Activated naive CD8-positive, alpha-beta T cell treated with anti-CD3 and anti-CD28 coated beads, Interleukin-2, amount 10 ng/mL, durations not matched to agents 7 days and 5 days (primary cell): ENCODE measurements at places on chromosomes 11 and 22. TPM values are rescaled to one million over a fixed set of nuclear protein-coding genes. Genes with fewer than 3 reads are reported as not detected.

DNA sequence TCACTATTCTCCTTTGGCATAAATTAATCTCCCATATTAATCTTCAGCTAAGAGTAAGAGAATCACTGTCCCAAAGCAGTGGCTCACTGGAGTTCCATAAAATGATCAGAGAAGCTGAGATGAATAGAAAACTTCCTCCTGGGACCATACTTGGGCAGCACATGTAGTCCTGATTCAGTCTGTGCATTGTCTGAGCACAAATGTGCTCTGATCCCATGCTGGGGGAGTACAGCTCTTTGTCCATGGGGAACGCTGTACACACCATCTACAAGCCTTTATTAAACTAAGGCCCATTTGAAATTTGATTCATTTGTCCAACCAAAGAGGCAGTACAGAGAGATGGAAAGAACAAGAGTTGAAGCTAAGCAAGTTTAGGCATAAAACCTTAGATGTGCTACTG lies 147.4 kb upstream of the PGR start:
- no peak overlapping the region for H3K4me3 ChIP-seq
- no peaks in the 10 kb centered on the region for H3K4me1 ChIP-seq
- H3K27ac ChIP-seq = no peak overlapping the region
- H3K27me3 ChIP-seq = no peaks in the 10 kb centered on the region

DNA sequence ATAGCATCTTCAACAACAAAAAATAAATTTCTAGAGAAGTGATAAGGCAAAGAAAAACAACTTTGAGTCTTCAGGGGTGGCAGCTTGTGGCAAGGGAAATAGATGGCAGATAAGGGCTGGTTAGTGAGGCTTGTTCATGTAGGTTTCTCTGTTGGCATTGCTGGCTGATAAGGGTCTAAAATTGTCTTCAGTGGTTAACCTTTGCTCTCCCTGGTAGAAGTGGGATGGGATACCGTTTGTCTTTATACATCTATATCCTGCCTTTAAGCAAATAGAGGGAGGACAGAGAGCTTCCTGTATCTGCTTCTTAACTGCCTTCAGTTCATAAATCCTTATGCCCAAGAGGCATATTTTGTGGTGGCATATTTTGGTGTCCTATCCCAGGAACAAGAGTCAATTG lies 57.1 kb downstream of the TRAF6 start:
- no peak overlapping the region for H3K4me3 ChIP-seq
- no peak overlapping the region for H3K27ac ChIP-seq
- H3K36me3 ChIP-seq = no peaks in the 10 kb centered on the region
- H3K27me3 ChIP-seq = no peaks in the 10 kb centered on the region
- peaks cover 29% of the 10 kb centered on the region for H3K4me1 ChIP-seq

GRCh38 chr11:22193348-22194051 lies 615 bp downstream of the ANO5 start:
- H3K36me3 ChIP-seq = no peaks in the 10 kb centered on the region
- no peaks in the 10 kb centered on the region for H3K4me1 ChIP-seq
- peak; percentile 25 for DNase-seq
- no peak overlapping the region for H3K27ac ChIP-seq
- H3K27me3 ChIP-seq = peaks cover 27% of the 10 kb centered on the region

GRCh38 chr11:45383224-45383623 lies 97.1 kb upstream of the SYT13 start:
- H3K27me3 ChIP-seq = peaks cover 24% of the 10 kb centered on the region
- H3K4me1 ChIP-seq = peaks cover 6% of the 10 kb centered on the region
- no peak overlapping the region for H3K4me3 ChIP-seq
- H3K36me3 ChIP-seq = no peaks in the 10 kb centered on the region

- H3K27ac ChIP-seq = no peak overlapping the region
- peaks cover 17% of the 10 kb centered on the region for H3K4me1 ChIP-seq
- H3K36me3 ChIP-seq = no peaks in the 10 kb centered on the region
These were observed 38.3 kb downstream of the IRAG1 start for GRCh38 chr11:10655227-10655626.

DNA sequence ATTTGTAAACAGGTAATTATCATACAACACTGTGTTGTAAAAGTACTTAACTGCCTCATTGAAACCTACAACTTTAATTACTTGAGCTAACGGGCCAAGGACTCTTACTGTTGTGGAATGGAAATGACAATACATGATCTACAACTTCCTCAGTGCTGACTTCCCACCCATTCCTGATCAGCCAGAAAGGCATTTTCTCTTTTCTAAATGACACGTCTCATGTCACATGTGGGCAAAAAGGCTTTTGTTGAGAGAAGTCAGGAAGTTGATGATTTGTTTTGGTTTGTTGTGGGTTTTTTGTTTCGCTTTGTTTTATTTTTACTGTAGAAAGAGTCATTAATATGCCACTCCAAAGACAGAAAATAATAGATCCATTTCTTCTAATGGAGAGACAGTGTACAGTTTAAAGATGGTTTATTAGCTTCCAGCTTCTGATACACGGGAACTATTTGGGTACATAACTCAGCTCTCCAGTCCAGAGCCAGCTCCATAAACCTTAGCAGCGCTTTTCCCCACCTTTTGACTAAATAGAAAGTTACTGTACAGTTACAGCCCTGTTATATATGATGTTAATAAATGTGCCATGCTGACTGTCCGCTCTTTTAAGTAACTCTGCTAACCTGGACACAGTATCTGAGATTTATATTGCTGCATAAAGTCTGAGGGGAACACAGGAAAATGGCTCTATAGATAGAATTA lies 509.4 kb upstream of the API5 start:
- H3K27me3 ChIP-seq = no peaks in the 10 kb centered on the region
- no peak overlapping the region for H3K27ac ChIP-seq
- H3K4me1 ChIP-seq = no peaks in the 10 kb centered on the region
- no peak for DNase-seq

- H3K36me3 ChIP-seq = no peaks in the 10 kb centered on the region
- DNase-seq = no peak
- H3K4me1 ChIP-seq = no peaks in the 10 kb centered on the region
- H3K4me3 ChIP-seq = no peak overlapping the region
- H3K27me3 ChIP-seq = peaks cover 20% of the 10 kb centered on the region
These were observed 17.8 kb upstream of the TTC12 start for GRCh38 chr11:113296447-113297205.

- peaks cover 18% of the 10 kb centered on the region for H3K4me1 ChIP-seq
- peaks cover 42% of the 10 kb centered on the region for H3K36me3 ChIP-seq
- peak overlapping the region; percentile 3 for H3K27ac ChIP-seq
- no peak for DNase-seq
These were observed 42.4 kb downstream of the FCHSD2 start for GRCh38 chr11:73099512-73100266.

DNA sequence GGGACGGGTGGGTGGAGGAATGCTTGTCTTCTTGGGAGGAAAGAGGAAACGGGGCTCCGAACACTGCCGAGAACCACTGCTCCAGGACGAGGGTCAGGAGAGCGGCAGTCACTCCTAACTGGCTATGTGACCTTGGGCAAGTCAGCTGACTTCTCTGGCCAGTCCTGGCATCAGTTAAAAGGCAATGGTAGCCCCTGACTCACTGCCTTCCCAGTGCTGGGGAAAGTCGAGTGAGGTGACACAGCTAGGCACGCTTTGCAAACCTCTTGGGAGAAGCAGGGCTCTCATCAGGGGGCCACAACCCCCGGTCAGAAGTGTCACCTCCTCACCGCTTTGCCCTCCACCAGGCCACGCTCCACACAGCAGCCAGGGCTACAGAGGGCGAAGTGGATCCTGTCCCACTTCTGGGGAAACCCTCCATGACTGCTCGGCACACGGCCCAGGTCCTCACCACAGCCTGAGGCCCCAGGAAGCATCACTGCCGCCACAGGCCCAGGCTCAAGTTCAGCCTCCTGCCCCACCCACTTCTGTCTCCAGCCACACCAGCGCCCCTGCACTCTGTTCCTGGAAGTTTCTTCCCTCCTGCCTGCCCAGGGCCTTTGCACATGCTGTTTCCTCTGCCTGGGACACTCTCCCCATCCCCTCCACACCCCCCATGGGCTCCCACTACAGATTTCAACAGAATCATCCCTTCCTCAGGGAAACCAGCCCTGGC lies 16.3 kb downstream of the IL2RB start:
- H3K27me3 ChIP-seq = no peaks in the 10 kb centered on the region
- H3K4me3 ChIP-seq = no peak overlapping the region
- DNase-seq = no peak
- H3K4me1 ChIP-seq = peaks cover 26% of the 10 kb centered on the region
- peaks cover 49% of the 10 kb centered on the region for H3K36me3 ChIP-seq

The WNT11 gene
- total RNA-seq = 2.1 TPM

The MMP10 gene
- not detected for total RNA-seq
